ENCODE measurements at places on chromosomes 6 and 20.

DNA sequence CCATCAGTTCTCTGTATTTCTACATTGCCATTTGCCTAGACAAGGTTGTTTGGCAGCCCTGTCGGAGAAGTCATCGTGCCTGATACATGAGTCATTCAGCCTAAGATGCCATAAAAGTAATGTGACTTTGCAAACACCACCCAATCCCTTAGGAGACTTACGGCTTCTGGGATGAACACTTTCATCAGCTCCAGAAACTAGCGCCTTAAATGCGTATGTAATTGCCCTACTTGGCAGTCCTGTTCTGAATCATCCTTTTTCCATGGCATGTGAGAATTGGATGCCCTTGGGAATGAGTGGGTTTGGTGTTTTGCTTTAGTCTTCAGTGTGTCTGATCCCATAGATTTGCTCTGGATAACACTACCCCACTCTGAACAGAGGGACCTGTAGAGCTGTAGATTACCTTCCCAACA, 158.5 kb downstream of the SASH1 start:
- no peak for DNase-seq

DNA sequence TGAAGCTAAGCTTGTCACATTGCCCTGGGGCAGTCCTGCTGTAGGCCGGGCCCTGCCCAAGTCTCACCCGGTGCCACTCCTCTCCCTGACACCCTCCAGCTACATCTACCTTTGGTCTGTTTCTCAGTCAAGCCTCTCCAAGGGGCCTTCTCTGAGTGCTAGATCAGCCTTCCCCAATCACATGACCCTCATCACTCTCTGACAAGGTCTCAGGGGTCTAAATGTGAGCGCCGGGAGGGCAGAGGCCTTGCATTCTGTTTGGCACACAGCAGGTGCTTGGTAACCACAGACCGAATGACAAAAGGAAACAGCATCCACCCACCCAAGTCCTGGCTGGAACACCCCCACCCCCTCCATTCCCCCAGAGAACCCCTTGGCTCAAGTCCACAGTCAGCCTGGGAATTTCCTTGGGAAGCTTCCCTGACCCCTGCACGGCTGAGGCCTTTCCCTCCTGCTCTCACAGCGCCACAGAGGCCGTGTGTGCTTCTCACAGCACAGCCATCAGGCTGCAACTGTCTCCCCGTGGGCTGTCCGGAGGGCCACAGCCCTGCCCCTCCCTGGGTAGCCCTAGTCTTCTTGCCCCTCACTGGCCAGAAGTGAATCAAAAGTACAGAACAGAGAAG, 32.9 kb downstream of the PKIG start:
- no peak for DNase-seq

GRCh38 chr6:122400121-122400450, 634 bp downstream of the HSF2 start:
- no peak for DNase-seq

GRCh38 chr6:112764377-112764776, 417.2 kb downstream of the RFPL4B start:
- DNase-seq: no peak

DNA sequence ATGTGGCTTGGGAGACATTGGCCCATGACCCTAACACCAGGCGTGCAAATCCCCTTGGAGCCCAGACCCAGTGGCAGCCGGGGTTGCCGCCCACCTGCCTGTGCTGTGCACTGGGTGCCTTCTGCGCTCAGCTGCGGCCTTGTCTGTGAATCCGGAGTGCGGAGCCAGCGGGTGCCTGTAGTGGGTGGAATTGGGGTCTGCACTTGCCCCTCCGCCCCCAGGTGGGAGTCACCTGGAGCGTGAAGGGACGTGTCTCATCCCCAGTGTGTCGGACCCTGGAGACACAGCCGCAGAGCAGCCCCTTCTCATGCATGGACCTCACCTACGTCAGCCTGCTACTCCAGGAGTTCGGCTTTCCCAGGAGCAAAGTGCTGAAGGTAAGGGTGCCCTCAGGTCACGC, 22.9 kb upstream of the PYGB start:
- DNase-seq: no peak

DNA sequence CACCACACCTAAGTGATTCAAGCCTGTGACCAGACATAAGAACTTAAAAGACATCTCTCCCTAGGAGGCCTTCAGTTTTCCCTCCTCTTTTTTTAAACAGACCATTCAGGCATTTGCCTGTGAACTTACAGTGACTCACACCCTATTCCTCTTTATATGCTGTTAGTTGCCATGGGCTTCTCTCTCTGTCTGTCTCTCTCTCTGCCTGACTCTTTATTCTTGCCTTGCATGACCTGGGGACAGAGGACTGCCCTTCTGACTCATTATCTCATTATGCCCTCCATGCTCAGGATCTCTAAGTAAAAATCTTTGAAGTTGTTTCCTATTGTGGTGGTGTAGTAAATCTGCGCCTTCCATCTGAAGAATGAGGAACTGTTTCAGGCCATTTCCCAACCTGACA, 442.2 kb upstream of the MAN1A1 start:
- no peak for DNase-seq

DNA sequence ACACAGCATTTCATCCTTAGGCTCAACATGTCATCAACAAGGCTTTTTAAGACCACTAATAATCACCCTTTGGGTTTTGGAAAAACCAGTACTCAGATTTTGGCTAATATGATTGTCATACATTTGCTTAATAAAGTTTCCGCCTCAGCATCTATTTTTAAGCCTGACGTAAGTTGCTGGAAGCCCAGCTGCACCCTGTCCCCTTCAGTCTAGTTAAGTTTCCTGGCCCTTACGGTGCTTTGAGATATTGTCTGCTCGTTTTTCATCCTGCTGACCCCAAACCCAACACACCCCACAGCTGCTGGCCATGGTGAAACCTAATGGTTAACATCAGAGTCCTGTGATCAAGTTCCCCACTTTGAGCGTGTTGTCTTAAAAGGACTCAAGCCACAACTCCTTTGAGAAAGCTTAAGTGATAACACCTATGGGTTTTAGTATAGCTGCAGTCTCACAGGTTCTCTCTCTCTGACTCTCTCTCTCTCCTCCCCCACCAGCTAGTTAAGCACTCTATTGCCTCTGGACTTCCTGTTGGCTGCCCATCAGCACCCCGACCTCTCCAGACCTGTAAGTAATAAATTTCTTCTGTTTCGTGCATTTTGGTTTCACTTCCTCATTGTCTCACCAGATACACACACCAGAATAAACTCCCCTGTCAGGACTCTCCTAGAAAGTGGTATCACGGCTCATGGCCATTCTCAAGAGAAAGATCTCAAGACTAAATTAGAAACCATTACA, 802.0 kb downstream of the C6orf118 start:
- no peak for DNase-seq

DNA sequence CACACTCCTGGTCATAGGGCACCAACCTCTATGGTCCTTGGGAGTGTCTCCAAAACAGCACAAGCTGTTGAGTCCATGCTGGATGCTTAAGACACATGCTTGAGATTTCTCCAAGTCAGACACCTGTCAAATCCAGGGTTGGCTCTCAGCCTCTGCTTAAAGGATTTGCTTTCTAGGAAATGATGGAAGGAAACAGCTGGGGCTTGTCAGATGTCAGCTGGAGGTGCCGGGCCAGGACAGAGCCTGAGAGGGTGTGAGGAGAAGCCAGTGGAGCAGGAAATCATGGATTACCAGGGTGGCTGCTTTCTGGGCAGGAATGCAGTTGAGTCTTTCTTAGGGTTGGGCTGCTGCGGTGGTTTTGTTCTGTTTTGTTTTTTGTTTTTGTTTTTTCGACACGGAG, 83.0 kb upstream of the FAM184A start:
- DNase-seq: no peak

DNA sequence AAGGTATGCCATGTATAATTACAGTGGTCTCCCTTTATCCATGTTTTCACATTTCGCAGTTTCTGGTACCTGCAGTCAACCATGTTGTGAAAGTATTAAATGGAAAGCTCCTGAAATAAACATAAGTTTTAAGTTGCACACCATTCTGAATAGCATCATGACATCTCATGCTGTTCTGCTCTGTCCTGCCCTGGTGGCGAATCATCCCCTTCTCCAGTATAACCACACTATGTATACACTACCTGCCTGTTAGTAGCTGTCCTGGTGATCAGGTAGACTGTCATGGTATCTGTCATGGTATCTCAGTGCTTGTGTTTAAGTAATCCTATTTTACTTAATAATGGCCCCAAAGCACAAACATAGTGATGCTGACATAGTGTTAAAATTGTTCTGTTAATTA, 97.1 kb downstream of the ZFAND3 start:
- DNase-seq: no peak

GRCh38 chr6:90173262-90173925, 123.2 kb downstream of the BACH2 start:
- DNase-seq: peak; percentile 25

GRCh38 chr20:5056801-5057599, 55.7 kb upstream of the SLC23A2 start:
- peak; percentile 84 for DNase-seq

GRCh38 chr6:4603856-4604369, 172.3 kb upstream of the CDYL start:
- no peak for DNase-seq

GRCh38 chr6:20092071-20092566, 120.2 kb downstream of the MBOAT1 start:
- peak; percentile 35 for DNase-seq

DNA sequence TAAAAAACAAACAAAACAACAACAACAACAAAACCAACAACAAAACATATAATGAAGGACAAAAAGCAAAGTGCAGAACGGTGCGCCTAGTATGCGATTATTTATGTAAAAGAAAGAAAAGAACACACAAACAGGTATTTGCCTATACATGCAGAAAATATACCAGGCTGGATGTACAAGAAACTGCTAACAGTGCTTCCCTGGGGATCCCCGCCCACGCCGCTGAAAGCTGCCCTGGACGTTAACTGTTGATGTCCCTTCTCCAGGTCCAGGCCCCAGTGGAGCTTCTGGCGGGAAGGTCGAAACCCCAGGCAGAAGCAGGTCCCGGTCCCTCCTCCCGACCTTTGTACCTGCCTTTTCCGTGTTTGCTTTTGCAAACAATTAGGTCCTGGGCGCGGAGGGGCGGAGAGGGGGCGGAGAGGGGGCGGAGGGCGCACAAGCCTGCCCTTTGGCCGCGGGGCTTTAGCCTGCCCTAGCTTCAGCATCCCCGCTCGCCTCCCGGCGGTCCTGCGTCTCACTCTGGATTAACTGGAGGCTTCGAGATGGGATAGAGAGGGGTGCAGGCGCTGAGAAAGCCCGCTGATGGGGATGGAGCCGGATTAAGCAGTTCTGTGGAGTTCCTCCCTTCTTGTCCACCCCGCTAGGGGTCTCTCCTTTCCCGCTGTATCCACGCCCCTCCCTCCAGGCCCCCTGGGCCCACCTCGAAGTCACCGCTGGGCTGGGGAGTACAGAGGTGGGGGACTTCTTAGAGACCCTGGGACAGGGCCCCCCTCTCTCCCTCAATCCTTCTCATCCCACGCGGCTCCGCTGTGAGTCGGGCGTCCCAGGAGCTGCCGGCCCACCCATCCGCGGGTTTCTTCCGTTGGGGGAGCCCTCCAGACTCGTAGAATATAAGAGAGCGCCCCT, 8.2 kb upstream of the AHCY start:
- no peak for DNase-seq

GRCh38 chr20:8414586-8415274, 282.7 kb downstream of the PLCB1 start:
- no peak for DNase-seq

GRCh38 chr6:37242429-37243052, 15.0 kb upstream of the TBC1D22B start:
- DNase-seq: no peak

DNA sequence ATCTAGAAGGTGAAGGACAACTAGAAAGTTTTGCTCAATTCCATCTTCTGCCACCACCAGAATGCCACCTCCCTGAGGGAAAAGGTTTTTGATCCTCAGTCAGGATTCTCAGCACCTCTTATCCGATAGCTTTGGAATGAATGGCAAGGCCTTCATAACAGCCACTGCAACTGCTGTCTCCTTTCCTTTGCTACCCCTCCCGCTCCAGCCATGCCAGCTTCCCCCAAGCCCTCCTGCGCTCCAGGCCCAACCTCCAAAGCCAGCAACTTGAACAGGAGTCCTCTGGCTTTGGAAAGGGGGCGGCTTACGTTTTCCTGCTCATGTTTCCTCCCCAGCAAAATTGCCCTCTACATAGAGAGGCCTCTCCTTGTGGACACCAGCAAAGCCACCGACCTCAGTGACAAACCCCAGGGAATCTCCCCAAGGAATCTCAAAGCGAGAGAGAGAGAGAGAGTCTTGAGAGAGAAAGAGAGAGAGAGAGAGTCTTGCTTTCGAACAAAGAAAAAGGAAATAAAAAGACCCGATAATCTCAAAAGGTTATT, 420 bp upstream of the BTN2A1 start:
- no peak for DNase-seq

DNA sequence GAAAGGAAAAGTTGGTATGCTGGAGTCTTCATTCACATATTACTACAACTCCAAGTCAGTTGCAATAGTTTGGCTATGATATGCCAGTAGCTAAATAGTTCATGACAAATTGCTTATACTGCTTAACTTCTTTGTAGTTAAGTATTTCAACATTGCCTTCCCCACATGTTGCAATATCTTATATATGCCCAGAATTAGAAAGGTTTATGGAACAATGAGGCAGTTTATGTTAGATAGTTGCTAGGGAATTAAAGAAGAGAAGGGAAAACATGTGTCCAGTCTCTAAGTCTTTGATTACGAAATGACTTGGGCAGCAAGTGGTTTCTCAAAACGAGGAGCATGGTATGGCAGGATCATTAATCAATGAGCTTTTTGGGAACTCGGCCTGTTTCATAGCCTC, 145.8 kb downstream of the PLCB4 start:
- DNase-seq: no peak

DNA sequence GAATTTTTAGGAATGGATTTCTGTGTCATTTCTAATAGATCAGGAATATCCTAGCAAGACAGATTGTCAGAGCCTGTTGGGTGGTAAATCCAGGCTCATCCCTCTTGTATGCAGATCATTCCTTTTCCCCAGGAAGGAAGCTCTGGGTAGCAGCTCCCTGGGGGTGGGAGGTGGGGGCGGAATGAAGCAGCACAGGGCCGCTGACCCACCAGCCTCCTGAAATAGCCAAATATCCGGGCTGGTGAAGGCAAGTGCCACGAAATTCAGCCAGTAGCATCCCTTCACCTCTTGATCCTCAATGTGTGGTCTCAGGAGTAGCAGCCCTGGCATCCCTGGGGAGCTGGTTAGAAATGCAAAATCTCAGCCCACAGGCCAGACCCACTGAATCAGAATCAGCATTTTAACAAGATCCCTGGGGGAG, 256.9 kb downstream of the LRFN2 start:
- no peak for DNase-seq

DNA sequence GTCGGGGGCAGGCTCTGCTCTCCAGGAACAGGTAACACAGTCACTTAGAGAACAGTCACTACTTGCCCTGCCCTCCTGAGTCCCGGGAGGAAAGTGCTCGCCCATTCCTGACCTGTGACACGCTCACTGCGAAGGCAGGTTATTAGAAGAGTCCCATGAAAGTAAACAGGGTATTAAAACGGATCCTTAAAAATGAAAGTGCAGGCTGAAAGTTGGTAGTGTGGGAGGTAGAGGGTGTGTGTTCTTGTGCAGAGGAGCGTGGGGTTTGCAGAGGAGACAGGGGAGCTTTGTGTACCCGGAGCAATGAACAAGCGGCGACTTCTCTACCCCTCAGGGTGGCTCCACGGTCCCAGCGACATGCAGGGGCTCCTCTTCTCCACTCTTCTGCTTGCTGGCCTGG, at the start of gene CCN6:
TSS of gene CCN6 (plus strand) at position 104 of the 400 bp plus-strand sequence. CDS start at position 358, 254 bp downstream.
- DNase-seq: no peak

- DNase-seq: no peak
Measured at GRCh38 chr20:3051385-3052019, 5.7 kb downstream of the MRPS26 start.

- peak; percentile 80 for DNase-seq
Measured at GRCh38 chr20:38730989-38731737, 6.9 kb downstream of the SLC32A1 start.

- no peak for DNase-seq
Measured at GRCh38 chr20:52766645-52767435, 205.3 kb upstream of the TSHZ2 start.
